Stimulated activated CD8-positive, alpha-beta memory T cell treated with anti-CD3 and anti-CD28 coated beads, Interleukin-7, amount 100 ng/mL, for 1 hour (primary cell): ENCODE measurements at places on chromosomes 6 and 20.

DNA sequence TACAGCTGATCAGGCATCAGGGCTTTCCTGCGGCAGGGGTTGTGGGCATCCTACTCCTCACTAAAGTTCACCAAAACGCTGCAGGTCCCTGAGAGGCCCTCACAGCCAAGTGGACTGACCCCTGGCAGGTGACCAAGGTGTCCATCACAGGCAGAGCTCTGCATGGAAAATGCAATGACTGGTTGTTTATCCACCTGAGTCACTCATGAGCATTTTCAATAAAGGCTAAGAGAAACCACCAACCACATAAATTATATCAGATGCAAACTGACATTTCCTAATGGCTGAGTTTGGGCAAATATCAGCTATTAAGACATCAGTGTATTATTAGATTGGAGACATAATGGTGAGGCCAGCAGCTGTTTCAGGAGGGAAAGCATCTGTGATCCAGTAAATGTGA is 152.7 kb upstream of the SYNDIG1 start:
- no peak for DNase-seq

GRCh38 chr6:4774715-4775493 is 1.3 kb upstream of the CDYL start:
- DNase-seq: peak; percentile 9

DNA sequence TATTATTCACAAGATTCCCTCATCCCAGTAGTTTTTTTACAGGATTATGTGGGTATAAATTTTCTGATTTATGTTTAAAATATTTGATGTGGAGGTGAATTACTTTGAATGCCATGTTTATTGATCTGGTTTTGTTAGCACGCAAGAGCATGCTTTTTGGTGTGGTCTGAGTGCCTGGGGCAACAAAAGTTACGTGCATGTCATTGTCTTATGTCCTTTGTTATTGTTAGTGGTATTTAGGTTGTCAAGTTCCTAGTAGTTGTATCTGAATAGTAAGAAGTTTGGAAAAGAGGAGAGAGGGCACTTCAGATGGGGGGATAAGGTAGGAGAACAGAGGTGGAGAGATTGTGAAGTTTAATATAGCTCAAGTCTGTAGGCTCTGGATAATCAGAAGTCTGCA is 95.0 kb downstream of the ATRN start:
- no peak for DNase-seq

- DNase-seq: no peak
Observed at GRCh38 chr20:61536671-61537070, 284.6 kb downstream of the CDH4 start.

DNA sequence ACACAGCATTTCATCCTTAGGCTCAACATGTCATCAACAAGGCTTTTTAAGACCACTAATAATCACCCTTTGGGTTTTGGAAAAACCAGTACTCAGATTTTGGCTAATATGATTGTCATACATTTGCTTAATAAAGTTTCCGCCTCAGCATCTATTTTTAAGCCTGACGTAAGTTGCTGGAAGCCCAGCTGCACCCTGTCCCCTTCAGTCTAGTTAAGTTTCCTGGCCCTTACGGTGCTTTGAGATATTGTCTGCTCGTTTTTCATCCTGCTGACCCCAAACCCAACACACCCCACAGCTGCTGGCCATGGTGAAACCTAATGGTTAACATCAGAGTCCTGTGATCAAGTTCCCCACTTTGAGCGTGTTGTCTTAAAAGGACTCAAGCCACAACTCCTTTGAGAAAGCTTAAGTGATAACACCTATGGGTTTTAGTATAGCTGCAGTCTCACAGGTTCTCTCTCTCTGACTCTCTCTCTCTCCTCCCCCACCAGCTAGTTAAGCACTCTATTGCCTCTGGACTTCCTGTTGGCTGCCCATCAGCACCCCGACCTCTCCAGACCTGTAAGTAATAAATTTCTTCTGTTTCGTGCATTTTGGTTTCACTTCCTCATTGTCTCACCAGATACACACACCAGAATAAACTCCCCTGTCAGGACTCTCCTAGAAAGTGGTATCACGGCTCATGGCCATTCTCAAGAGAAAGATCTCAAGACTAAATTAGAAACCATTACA is 802.0 kb downstream of the C6orf118 start:
- no peak for DNase-seq

DNA sequence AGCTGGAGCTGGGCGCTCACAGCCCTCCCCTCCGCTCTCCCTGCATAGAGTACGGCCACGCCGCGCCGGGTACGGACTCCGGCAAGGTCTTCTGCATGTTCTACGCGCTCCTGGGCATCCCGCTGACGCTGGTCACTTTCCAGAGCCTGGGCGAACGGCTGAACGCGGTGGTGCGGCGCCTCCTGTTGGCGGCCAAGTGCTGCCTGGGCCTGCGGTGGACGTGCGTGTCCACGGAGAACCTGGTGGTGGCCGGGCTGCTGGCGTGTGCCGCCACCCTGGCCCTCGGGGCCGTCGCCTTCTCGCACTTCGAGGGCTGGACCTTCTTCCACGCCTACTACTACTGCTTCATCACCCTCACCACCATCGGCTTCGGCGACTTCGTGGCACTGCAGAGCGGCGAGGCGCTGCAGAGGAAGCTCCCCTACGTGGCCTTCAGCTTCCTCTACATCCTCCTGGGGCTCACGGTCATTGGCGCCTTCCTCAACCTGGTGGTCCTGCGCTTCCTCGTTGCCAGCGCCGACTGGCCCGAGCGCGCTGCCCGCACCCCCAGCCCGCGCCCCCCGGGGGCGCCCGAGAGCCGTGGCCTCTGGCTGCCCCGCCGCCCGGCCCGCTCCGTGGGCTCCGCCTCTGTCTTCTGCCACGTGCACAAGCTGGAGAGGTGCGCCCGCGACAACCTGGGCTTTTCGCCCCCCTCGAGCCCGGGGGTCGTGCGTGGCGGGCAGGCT is 4.6 kb downstream of the KCNK15 start:
- no peak for DNase-seq

- DNase-seq: no peak
Observed at GRCh38 chr6:142870787-142871415, 74.1 kb downstream of the HIVEP2 start.

DNA sequence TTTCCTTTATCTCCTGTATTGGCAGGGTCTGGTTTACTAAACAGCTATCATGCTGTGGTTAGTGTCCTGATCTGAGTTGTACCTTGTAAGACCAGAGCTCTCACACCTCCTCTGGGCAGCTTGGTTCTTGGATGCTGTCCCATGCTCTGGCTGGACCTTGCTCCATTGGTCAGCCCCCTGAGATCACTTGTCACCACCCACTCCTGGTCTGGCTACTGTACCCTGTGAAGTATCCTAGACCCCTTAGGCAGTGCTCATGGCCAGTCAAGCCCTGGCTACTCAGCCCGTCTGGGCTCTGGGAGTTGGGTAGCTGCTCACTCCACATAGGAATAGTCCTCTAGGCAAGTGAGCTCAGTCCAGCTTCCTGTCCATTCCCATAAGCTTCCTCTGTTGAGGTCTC is 31.1 kb downstream of the ADGRF4 start:
- no peak for DNase-seq

DNA sequence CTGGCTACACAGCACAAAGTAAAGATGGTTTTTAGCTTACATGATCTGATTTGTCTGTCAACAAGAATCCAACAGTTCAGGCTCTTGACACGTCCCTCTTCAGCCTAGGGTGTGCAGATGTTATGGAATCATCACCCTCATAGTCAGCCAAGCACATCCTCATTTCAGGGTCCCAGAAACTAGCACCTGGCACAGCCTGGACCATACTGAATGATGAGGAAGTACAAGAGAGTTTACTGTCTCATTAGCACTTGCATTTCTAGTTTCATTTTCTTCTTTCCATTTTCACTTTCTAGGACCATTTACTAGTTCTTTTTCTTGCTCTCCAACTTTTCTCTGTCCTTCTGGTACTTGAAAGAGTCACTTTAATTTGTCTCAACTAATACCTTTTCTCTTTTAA is 6.5 kb downstream of the RIPOR2 start:
- DNase-seq: no peak

GRCh38 chr6:6984585-6985366 is 123.0 kb upstream of the RREB1 start:
- DNase-seq: no peak

- DNase-seq: no peak
Observed at GRCh38 chr6:39370390-39370789, 47.9 kb upstream of the KCNK16 start.

GRCh38 chr6:3617681-3618311 is 133.7 kb downstream of the PXDC1 start:
- no peak for DNase-seq

DNA sequence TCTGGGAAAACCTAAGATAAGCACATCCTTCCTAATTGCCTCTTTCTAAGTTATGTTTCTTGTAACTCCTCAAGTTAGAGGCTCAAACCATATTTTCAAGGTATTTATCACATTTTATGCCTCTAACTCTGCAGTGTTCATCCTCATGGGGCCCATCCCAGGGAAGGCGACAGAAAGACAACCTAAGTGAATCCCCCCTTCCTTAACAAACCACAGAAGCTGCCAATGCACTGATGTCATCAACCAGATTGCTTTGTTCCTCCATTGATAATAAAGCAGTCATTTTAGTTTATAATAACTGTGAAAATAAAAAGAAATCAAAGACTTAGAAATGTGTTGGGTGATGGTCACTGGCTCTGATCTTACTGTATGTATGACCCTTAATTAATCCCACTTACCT is 119.5 kb upstream of the TCF21 start:
- DNase-seq: no peak

DNA sequence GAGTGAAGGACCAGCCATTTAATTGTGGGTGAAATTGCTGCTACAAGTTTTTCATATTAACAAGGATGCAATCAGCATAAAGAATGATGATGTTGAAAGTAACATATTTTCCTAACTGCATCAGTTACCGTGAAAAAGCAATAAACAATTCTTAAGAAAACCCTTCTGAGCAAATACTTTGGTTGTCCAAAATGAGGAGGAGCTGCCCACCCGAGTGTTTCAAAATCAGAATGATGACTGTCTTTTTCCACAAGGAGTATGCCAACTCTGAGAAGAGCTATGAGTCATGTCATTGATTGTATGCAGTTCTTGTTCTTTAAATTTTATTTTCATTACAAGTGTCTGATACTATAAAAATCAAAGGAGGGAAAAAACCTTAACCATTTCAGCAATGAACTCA is 470.5 kb downstream of the COL12A1 start:
- no peak for DNase-seq

DNA sequence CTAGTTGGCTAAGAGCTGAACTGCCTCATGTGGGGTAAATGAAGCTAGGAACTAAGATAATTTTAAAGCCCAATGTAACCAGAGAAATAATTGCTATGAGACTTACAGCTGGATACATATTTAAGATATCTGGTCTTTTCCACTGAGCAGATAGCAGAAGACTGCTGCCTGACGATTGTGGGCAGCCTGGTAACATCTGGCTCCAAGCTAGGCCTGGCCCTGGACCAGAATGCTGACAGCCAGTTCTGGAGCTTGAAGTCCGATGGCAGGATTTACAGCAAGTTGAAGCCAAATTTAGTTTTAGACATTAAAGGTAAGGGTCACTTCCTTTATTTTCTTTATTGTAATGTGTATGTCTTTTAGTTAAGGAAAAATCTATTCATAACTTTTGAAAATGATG is 65.7 kb downstream of the RTN4IP1 start:
- DNase-seq: no peak

GRCh38 chr6:157106487-157106886 is 216.8 kb downstream of the TMEM242 start:
- DNase-seq: no peak

GRCh38 chr6:1658212-1659005 is 48.7 kb downstream of the FOXC1 start:
- no peak for DNase-seq

DNA sequence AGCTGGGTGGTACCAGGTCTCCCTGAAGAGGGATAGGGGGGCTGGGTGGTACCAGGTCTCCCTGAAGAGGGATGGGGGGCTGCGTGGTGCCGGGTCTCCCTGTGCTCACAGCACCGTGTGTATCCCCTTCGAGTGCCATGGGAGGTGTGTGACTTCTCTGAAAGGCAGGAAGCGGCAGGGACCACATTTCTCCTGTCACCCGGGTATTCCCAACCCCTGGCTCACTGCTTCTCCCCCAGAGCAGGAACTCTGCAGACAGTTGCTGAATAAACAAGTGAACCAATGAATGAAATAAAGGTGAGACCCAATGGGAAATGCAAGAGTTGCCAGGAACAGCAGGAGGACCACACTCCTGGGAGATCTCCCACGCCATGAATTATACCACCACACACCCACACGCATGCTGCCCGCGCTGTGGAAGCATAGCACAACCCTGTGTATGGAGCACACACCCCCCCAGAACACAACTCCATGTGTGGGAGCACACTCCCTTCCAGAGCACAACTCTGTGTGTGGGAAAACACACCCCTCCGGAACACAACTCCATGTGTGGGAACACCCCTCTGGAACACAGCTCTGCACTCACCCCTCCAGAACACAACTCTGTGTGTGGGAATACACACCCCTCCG is 50.7 kb downstream of the RNASET2 start:
- no peak for DNase-seq

GRCh38 chr6:101879782-101880181 is 486.3 kb downstream of the GRIK2 start:
- DNase-seq: no peak

GRCh38 chr6:167807200-167807599 is 19.5 kb upstream of the AFDN start:
- DNase-seq: no peak

GRCh38 chr20:20820104-20820503 is 107.7 kb upstream of the RALGAPA2 start:
- no peak for DNase-seq

DNA sequence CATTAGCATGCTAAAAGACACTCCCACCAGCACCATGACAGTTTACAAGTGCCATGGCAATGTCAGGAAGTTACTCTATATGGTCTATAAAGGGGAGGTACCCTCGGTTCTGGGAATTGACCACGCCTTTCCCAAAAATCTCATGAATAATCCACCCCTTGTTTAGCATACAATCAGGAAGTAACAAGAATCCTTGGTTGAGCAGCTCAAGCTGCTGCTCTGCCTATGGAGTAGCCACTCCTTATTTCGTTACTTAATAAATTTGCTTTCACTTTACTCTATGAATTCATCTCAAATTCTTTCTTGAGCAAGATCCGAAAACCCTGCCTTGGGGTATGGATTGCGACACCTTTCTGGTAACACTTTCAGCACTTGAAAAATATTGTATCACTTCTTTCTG is 243.0 kb downstream of the BMP2 start:
- no peak for DNase-seq

GRCh38 chr6:130975325-130975724 is 87.7 kb downstream of the EPB41L2 start:
- no peak for DNase-seq

DNA sequence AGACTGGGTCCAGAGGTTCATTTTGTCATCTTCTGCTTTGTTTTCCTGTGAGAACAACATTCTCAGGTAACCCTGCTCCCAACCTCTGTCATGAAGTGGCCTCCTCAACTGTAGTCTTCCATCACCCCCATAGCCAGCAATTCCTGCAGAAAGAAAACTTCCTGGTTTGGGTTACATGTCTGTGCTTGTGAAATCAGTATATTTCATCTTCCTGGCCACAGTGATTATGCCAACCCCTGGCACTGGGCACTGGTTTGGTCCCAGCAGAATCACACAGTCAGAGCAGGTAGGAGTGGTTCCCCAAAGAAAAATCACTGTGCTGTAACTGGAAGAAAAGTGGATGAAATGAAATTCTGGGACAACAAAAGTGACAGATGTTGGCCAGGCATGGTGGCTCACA is 52.5 kb downstream of the CRYBG1 start:
- DNase-seq: no peak
